ENCODE measurements at places on chromosomes 7 and 10.

- DNase-seq, result no peak
Measured at GRCh38 chr10:119030421-119031250, 1.1 kb downstream of the NANOS1 start.

DNA sequence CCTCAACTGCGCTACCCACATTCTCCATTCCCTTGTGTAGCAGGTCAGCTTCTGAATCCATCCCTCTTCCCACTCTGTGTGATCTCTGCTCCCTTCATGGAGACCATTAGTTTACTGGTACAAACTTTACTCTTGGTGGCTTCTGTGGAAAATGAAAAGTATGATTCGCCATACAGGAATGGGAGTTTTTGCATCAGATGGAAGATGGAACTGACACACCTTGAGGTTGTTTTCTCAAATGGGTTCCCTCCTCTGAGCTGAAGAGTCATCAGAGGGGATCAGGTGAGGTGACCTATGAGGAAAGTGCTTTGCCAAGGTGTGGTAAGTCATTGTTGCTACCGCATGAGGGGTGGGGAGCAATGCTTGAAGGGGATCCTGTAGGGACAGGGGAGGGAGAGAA, 266.8 kb downstream of the INHBA start:
- no peak for DNase-seq

GRCh38 chr7:47153058-47153457, 428.9 kb downstream of the TNS3 start:
- DNase-seq, result no peak

- DNase-seq, result no peak
Measured at GRCh38 chr7:112286250-112287086, 80.0 kb downstream of the ZNF277 start.

GRCh38 chr7:12805957-12806356, 118.5 kb downstream of the ARL4A start:
- DNase-seq, result no peak

- no peak for DNase-seq
Measured at GRCh38 chr7:36860681-36861080, 136.4 kb upstream of the AOAH start.

- no peak for DNase-seq
Measured at GRCh38 chr10:55266797-55267196, 465.8 kb upstream of the PCDH15 start.

GRCh38 chr10:62812672-62813439, 3.3 kb downstream of the EGR2 start:
- no peak for DNase-seq

DNA sequence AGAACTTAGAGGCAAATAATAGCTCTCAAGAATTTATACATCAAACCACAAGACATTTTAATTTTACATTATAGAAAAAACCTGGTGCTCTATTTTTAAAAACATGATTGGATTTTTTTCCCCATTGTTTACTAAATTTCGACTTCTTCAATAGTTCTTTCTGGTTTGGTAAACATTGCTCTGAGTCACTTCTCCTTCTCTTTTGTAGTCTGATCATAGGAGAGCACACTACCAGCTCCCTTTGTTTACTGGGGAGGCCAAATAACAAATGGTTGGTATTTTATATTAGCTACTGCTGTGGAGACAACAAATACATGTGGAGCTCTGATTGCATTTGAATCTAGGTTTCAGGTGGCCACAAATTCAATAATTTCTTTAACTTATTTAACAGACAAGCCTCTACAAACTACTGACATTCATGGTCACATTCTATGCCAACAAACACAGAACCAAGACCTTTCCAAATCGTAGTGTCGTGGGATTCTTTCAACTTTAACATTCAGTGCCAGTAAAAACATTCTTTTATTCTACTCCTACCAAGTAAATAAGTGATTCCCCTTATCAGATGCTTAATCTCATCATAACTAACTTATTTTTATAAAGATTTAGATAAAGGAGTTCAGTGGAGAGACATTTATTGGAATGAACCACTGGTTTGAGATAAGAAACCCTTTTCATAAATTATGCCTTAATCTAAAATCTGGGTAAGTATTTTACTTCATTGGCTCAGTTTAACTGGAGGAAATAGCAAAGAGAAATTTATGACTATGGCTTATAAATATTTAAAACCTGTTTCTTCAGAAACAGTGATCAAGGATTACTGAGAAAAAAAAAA, 17.7 kb upstream of the FXYD4 start:
- DNase-seq, result no peak

DNA sequence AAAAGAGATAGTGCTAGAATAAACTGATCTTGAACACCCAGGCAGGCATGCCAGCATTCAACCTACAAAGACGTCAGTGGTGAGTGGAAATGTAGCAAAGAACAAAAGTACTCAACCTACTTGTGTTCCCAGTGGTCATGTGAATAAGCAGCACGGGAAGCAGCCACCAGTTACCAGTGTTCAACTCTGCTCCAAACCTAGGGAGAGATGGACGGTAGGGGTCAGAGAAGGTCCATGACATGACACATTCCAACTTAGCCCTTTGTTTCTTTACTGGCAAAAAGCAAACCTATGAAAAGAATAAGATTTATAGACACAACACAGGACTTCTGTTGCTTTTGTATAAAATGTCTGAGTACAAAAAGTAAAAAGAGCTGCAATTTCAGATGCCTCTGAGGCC, 511.4 kb downstream of the XPNPEP1 start:
- DNase-seq, result no peak

GRCh38 chr10:113226399-113226798, 276.4 kb downstream of the TCF7L2 start:
- no peak for DNase-seq

GRCh38 chr10:86391986-86392722, 25.6 kb upstream of the GRID1 start:
- DNase-seq, result no peak

- no peak for DNase-seq
Measured at GRCh38 chr10:67141300-67141699, 215.5 kb downstream of the LRRTM3 start.

GRCh38 chr10:78925800-78926319, 142.9 kb upstream of the ZMIZ1 start:
- no peak for DNase-seq

- DNase-seq, result no peak
Measured at GRCh38 chr7:17307558-17307957, 9.1 kb downstream of the AHR start.

- DNase-seq, result no peak
Measured at GRCh38 chr7:86201767-86202166, 441.9 kb upstream of the GRM3 start.

DNA sequence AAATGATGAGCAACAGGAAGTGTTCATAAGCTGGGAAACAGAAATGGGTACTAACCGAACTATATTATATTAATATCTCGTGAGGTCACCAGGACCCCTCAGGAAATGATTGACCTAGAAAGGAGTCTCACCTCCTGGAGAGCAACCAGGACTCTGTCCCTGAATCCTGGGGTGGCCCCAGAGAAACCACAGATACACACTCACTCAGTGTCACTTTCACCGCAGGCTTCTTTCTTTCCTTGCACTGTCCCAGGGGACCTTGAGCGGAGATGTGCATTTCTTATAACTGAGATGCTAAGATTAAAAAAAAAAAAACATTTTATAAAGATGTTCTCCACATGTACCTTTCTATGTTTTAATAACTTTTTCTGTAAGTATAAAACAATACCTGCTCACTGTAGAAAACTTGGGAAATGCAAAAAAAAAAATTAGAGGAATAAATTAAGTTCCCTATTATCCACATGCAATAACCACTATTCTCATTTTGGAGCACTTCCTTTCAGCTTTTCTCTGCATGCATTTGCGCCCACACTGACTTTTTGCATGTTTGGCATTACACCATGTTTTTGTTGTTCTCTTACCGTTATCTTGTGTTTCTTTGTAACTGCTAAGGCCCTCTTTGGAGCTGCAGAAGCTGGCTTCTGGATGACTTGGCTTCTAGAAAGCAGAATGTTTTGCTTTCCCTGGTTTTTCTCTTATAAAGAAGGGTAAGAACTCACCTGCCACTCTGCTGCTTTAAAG, 15.0 kb downstream of the NOD1 start:
- no peak for DNase-seq

- no peak for DNase-seq
Measured at GRCh38 chr10:48800007-48800675, 115.5 kb downstream of the WDFY4 start.

DNA sequence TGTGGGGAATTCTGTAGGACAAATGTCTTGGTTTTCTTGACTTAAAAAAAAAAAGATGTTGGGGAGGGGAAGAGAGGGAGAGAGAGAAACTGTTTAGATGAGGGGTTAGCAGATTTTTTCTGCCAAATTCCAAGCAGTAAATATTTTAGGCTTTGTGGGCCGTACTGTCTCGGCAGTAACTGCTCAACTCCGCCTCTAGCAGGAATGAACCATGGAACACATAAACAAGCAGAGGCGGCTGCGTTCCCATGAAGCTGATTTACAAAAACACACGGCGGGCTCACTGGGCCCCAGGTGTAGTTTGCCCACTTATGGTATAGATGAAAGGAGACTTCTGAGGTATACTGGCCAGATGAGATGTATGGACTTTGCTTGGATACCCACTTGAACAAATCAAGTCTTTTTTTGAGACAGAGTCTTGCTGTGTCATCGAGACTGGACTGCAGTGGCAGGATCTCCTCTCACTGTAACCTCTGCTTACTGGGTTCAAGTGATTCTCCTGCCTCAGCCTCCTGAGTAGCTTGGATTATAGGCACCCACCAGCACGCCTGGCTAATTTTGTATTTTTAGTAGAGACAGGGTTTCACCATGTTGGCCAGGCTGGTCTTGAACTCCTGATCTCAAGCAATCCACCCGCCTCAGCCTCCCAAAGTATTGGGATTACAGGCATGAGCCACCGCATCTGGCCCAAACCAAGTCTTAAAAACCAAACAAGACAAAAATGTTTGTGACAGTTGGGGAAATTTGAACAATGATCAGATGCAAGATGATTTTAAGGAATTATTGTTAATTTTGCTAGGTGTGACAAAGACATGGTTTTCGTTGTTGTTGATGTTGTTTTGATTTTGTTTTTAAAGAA, 9.7 kb upstream of the ADAMTS14 start:
- DNase-seq, result no peak

DNA sequence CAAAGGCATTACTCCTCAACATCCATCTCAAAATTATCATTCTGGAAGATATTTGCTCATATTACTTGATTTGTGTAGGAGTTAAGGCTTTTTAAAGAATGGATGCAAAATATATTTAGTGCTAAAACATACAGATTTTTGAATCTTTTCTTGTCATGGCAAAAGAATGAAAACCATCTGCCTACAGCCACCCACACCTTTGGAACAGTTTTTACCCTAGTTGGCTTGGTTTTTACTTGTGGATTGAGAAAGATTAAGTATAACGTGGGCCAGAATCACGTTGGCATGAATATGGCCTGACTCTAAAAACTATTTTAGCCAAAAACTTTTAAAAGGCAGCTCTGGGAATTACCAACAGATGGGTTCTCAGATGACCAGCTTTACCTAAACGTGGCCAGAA, 128.2 kb downstream of the SPAG6 start:
- DNase-seq, result no peak

- no peak for DNase-seq
Measured at GRCh38 chr7:112802406-112802805, 12.2 kb upstream of the TMEM168 start.

DNA sequence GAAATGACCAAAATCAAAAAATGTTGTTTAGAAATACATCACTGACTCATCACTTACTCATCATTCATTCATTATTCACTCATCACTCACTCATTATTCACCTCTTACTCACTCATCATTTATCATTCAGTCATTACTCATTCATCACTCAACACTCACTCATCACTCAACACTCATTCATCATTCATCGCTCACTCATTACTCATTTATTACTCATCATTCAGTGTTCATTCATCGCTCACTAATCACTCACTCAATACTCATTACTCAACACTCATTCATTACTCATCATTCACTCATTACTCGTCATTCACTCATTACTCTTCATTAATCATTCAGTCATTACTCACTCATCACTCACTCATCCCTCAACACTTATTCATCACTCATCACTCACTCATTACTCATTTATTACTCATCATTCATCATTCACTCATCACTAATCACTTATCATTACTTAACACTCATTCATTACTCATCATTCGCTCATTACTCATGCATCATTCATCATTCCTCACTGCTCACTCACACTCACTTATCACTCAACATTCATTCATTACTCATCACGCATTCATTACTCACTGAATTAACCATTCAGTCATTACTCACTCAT, 238.5 kb downstream of the ADARB2 start:
- no peak for DNase-seq

GRCh38 chr7:28613262-28613661, 200.9 kb downstream of the CREB5 start:
- no peak for DNase-seq

GRCh38 chr10:62907470-62908212, 91.5 kb upstream of the EGR2 start:
- no peak for DNase-seq

Data from stimulated activated CD8-positive, alpha-beta memory T cell treated with anti-CD3 and anti-CD28 coated beads, Interleukin-2, amount 100 ng/mL, for 1 hour (primary cell).